ENCODE measurements at places on chromosomes 7 and 10. TPM values are rescaled to one million over a fixed set of nuclear protein-coding genes. Genes with fewer than 3 reads are reported as not detected.

DNA sequence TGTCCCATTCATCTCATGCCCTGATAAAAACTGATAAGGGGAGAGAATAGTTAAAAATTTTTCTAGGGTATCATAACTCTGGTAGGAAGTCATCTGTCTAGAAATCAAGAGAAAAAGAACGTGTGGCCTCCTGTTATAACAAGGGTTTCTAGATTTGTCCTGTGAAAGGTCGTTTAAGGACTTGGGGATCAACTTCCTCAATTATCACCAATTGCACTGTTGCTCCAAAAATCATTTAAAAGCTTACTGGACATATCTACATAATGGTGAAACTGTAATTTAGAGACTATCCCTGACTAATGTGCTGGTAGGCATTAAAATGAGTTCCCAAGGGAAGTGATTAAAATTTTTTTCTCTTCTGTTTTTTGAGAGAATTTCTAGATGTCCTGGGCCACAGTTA, 58.2 kb downstream of the GPR141 start:
- DNase-seq, result no peak

GRCh38 chr7:41730161-41730560, 27.3 kb upstream of the INHBA start:
- DNase-seq, result no peak

- peak; percentile 18 for DNase-seq
These were observed 84.9 kb upstream of the TCERG1L start for GRCh38 chr10:131396121-131397050.

DNA sequence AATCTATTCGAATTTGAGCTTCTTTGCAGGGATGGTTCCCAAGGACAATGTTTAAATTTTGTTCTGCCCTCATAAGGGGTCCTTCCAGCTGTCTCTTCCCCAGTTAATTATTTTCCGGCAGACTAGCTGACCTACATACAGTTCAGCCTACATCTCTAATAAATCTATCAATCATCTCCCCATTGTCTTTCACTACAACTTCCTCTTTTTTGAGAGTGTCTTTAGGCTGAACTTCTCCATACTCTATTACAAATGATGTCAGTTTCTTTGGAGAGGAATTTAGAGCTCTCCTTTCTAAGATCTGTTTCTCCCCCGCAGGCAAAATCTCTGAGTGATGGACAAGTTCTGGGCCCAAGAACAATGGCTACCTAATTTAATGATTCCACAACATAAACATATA, 122.2 kb downstream of the PCLO start:
- no peak for DNase-seq

DNA sequence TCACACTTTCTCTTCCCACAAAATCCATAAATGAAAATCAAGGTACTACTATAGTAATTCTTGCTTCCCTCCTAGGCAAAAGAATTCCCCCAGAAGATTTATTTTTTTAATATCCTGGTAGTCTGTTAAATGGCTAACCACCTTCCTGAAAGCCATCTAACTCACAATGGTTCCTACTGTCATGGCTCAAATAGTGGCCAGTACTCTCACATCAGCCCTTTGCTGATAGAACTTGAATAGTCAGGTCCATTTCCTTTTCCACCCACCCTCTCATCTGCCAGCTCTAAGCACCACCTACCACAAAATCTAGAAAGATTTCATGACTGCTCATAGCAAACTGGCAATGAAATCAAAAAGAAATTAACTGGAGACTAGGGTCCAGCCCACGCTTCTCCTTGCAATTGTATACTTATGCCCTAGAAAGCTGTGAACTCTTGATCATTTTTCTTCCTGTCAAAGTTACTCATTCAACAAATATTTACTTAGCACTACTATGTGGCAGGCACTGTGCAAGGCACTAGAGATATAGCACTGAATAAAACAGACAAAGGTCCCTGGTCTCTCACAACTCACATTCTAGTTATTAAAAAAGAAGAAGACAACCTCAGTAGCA, 60.4 kb downstream of the ARMH3 start:
- no peak for DNase-seq

DNA sequence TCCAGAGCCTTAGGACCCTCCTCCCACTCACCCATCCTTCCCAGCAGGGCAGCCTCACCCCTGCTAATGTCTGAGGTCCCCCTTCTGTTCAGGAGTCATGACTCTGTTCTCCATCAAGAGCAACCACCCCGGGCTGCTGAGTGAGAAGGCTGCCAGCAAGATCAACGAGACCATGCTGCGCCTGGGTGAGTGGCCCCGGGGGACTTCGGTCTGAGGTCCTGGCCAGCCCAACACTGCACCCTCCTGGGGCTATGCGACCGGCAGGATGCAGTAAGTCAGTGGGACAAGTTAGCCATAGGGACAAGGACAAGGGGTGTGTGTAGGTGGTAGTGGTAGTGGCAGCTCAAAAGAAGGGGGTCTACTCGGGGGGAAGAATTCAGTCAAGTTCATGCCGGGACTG, 16.2 kb upstream of the AHCYL2 start:
- DNase-seq, result no peak

GRCh38 chr10:15370212-15370855, 755 bp downstream of the FAM171A1 start:
- no peak for DNase-seq

DNA sequence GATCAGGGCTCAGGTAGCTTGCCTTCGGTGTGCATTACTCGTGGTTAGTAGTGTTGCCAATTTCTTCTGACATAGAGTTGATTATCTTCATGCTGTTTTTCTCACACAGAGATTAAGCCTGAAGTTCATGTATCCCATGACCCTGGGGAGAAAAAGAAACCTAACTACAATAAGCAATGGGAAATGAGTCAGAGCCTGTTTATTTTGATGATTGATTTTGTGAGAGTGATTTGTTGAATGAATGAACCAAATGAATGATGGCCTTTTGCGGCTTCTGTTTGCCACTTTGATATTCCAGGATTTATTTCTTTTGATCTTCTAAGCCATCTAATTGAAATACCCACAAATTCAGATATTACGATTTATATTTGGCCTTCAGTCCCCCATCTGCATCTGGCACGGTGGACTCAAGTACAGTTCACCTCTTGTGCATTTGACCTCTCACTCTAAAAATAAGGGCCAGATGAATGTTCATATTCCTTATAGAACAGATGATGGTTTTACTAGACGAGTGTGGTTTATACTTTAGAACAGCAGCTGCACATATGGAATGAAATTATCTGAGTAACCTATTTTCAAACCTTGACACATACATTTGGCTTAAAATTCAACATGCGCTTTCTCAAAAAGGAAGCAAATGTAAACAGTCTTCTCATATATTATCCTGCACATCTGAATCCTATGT, 110.7 kb downstream of the PLCE1 start:
- DNase-seq, result no peak

DNA sequence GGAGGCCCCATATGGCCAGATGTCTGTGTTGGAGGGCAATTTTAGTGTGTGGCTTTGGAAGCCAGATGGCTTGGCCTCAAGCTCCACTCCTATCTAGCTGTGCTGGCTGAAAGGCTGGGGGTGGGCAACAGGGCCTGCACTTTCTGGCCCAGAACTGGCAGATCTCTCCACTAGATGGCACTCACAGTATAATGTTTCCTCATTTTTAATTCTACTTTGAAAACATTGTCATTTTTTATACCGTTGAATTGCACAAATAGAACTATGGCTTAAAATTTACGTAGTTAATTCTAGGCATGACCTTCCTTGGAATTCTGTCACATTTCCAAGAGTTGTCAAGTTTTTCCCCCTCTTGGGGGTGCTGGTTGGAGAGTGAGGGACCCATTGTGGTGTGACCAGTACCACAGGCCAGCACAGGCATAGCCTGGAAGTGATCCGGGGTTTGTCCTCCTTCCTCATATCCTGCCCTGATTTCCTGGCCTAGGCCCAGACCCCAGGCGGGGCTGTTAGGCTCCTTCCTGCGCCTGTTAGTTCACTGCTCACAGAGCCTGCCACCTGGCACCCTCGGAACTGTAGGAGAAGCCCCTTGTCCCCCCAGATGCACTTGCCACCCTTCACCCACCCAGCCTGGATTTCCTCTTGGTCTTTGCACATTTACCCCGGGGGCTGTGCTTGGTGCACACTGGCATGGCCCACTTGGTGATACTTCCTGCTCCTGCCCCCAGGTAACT, 52.8 kb downstream of the ARHGAP22 start:
- DNase-seq, result no peak

DNA sequence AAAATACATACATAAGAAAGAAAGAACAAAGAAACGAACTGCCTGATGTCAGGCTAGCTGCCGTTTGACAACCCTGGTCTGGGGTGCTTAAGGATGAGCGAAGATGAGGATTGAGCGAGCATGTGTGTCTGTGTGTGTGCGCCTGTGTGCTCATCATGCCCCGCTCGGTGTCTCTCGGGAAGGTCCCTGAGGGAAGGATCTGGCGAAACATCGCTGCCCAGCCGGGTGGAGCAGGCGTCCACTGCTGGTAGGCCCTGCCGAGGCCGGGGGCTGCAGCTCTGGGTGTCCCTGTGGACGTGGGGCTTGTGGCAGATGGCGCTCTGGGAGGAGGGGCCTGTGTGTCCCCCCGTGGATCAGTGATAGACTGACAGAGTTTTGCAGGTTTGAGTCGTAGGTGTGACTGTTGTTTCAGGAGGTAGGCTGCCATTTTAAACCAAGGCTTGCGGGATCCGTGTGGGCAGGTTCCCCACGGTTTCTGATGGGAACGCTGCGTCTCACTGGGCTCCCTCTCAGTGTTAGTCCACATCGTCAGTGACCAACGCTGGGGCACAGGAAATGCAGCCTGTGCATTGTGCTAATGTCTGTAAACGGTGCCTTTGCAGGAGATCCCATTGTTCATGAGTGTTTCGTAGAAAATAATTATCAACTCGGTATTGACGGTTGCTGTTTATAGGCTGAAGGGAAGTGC, 5.9 kb upstream of the SUN1 start:
- DNase-seq, result no peak

- no peak for DNase-seq
These were observed 227.8 kb downstream of the DNAJB6 start for GRCh38 chr7:157564517-157565177.

DNA sequence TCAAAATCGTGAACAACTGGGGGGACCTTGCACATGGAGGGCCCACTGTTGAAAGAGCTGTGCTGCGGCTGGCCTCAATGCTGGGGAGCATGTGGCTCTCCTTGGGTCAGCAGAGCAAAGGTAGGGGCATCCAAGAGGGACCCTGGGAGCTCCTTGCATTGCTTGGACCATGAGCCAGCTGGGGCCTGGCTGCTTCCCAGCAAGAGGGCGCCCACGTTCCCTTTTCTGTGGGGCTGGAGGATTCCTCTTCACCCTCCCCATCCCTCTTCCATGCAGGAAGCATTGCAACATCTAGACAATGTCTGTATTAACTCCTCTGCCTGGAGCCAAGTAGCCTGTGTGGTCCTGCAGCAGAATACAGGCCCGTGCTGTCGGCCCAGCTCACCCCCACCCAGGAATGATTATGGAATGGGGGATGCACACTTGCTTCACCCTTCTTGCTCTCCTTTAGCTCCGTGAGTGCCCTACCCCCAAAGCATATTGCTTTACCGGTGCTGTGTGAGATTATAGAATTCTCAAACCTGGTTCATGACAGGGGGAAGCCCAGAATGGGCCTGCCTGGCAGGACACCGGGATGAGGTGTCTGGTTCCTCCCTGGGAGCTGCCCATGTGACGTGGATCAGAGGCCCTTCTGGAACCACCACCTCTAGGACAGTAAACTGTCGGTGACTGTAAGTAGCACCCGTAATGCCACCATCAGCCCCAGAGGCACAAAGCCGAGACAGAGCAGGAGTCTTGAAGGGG, 61.9 kb downstream of the SYPL1 start:
- DNase-seq, result no peak

DNA sequence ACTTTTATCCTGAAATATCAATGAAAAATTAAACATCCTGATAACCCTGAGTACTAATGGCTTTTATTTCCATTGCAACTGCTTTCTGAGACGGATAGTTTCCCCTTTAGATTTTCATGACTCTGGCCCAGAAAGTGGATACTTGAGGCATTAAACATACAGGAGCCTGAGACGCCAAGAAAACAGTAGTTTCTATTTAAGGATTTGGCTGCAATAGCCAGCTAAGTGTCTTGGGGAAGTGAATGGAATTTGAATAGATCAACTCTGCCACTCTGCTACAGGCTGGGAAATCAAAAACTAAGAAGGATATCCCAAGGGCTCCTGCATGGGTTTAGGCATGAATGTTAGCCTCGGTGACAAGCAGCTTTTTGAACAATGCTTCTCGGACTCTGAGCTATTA, 24.7 kb upstream of the GPAM start:
- DNase-seq, result no peak

DNA sequence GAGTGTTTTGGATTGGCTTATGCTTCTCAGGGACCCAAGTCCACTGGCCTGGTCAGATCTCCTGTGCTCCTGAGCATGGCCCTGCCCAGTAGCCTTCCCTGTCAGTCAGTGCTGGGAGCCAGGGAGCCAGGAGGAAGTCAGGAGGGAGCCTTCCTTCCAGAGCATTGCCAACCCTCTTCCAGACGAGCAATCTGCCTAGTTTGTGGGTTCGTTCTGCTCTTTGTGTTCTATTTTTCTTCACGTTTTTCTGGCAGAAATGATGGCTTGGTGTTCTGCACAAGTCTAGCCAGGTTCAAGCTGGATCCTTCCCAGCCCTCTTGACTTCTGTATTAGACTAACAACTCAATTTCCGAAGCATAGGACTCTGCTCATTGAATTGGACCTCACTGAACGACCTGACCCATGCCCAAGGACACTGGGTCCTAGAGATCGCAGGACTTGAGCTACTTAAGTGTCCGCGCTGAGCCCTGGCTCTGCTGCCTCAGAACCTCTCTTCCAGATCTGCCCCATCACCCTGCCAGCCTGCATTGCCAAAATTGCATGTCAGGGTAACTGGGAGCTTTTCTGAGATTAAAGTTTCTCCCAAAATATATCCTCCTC, 76.2 kb upstream of the MPP7 start:
- DNase-seq, result no peak

DNA sequence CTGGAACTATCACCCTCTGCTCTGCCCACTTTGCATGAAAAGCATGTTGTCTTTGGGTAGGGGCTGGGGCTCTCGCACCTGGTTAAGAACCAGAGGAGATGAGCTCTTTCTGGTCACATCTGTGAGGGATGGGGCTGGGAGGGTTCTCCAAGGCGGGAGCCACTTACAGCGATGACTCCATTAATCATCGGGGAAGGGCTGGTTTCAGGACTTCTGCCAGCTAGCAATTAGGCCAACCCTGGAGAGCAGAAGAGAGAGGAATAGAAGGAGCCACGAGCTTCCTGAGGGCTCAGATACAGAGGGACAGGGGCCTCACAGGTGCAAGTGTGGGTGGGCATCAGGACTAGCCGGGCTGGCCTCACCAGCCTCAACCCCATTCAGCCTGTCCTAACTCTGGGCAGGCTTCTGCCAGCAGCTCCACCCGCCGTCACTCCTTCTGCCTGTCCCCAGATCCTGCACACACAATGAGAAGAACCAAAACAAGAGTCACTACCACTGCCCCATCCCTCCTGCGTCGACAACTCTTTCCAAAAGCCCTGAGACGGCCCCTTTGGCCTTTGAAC, 8.4 kb downstream of the AQP1 start:
- DNase-seq, result peak; percentile 21

- DNase-seq, result no peak
These were observed 500.0 kb downstream of the TYW1 start for GRCh38 chr7:67496589-67496988.

GRCh38 chr7:119175911-119176627, 951.6 kb downstream of the ANKRD7 start:
- DNase-seq, result no peak

Gene OPN1SW
- total RNA-seq, result not detected

Gene AGR3
- total RNA-seq, result not detected

Gene ACTL6B
- total RNA-seq, result not detected

Gene ADGRA1
- 0.10 TPM for total RNA-seq

Gene AGBL3
- 1.9 TPM for total RNA-seq

Gene NUTM2D
- 1.8 TPM for total RNA-seq

Gene GPR37
- total RNA-seq, result 15.1 TPM

Gene FASTK
- total RNA-seq, result 33.4 TPM

Gene KDM7A
- 5.2 TPM for total RNA-seq

Gene ASB10
- not detected for total RNA-seq

Measured in right lobe of liver (tissue), 6 donors.